ENCODE measurements at places on chromosomes 12 and 14.

GRCh38 chr14:102965282-102965681 lies 42.8 kb downstream of the AMN start:
- no peak for DNase-seq

DNA sequence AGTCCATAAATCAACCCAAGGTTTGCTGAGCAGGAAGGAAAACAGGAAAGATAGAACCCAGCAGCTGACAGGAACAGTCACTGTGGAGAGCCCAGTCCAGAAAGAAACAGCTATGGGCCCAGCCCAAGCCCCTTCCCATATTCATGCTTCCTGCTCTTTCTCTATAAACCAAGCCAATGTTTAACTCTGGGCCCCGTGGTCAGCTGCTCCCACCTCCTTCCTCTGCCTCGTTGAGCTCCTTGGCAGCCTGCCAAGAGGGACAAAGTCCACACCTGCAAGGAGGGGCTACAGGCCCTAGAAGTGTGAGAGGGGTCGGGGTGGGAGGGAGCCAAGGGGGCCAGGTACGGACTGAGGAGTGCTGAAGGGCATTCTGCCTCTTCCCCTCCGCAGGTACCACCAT lies 10.0 kb downstream of the SLC6A13 start:
- no peak for DNase-seq

GRCh38 chr14:23005451-23006187 lies 4.3 kb downstream of the C14orf93 start:
- no peak for DNase-seq

- DNase-seq = no peak
Observed at GRCh38 chr12:12810553-12811021, 2.6 kb upstream of the DDX47 start.

DNA sequence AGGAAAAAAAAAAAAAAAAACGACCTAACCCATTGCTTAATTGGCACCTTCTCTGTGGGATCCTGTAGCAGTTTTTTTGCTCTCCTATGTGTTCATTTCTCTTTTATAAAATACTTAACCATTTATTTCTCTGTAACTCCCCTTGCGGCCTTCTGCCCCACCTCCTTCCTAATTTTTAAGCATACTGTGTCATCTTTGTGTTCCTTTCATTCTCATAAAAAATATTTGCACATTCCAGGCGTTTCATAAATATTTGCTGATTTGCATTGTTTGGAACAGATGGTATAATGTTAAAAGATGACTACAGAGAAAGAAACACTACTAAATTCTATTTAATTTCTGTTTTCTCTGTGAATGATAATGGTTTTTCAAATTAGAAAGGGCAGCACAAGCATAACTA lies 77.9 kb downstream of the NPAS3 start:
- no peak for DNase-seq

DNA sequence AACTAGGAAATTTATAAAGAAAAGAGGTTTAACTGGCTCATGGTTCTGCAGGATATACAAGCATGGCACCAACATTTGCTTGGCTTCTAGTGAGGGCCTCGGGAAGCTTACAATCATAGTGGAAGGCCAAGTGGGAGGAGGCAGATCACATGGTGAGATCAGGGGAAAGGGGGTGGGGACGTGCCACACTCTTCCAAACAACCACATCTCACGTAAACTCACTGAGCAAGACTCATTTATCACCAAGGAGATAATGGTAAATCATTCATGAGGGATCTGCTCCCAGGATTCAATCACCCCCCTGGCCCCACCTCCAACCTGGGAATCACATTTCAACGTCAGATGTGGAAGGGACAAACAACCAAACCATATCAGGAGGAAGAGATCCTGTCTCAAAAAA lies 35.8 kb downstream of the NUMB start:
- no peak for DNase-seq

- no peak for DNase-seq
Observed at GRCh38 chr12:5201554-5202218, 158.0 kb downstream of the KCNA5 start.

DNA sequence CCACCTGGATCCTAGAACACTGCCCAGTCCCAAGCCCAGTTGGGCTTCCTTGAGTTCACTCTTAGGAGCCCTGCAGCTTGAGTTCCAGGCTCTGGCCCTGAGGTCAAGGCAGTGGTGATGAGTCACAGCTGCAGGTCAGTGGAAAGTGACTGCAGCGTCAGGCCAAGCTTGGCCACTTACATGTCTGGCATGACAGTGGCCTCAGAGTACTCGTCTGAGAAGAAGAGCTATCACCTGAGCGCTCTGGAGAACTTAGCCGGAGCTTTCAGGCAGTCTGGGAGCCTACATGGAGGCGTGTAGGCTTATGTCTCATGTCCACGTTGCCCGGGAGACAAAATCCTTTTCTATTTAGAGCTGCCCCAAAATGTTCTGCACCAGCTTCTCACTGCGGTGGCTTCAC lies 75.6 kb downstream of the ARL6IP4 start:
- DNase-seq = no peak

DNA sequence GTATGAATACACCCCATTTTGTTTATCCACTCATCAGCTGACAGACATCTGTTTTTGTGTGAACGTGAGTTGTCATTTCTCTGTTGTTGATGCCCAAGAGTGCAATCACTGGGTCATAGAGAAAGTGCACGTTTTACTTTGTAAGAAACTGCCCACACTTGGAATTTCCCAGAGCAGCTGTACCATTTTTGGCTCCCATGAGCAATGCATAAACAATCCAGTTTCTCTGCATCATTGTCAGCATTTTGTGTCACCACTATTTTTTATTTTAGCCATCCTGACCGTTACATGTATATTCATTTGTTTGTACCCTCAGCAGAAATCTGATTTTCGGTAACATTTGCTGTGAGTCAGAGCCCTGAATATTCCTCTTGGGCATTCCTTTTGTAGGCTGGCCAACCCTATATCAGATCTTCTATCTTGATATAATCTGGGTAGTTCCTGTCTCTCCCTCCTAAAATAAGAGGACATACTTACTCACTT lies 62.7 kb downstream of the RBM19 start:
- DNase-seq = no peak

DNA sequence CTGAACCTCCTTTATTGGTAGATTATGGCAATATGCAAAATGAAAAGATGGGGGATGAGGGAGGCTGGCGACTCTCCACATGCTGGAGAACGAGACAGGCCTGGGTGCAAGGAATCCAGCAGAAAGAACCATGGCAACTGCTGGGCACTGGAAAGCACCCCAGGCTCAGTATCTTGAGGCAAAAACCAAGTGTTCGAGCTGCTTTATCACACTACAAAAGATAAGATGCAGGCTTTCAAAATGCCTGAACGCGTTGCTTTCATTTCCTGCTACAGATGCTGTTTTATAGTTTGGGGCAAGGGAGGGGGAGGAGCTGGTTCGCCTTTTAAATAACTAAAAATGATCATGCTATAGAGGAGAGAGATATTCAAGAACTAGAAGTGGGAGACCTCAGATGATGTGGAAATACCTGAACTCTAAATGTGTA lies 38.9 kb downstream of the NIN start:
- no peak for DNase-seq

DNA sequence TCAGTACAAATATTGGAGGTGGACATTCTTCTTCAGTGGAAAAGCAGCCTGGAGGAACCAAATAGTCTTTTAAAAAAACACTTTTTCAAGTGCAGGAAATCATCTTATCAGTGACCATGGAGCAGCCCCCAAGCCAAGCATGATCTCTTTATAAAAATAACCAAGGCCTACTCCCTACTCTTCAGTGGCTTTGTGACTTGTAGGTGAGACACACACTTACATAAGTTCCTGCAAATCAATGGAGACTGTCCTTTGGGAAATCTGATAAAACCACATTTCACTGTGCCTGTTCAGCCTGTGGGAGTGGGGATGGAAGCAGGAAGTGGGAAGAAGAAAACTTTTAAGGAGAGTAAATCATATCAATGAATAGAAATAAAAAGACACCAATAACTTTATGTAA lies 56.3 kb downstream of the MBIP start:
- DNase-seq = no peak

- DNase-seq = no peak
Observed at GRCh38 chr14:50030036-50030435, 86.3 kb downstream of the VCPKMT start.

- no peak for DNase-seq
Observed at GRCh38 chr12:99558109-99558508, 89.4 kb upstream of the GARIN6 start.

GRCh38 chr12:28172434-28173030 lies 17.7 kb upstream of the CCDC91 start:
- no peak for DNase-seq

DNA sequence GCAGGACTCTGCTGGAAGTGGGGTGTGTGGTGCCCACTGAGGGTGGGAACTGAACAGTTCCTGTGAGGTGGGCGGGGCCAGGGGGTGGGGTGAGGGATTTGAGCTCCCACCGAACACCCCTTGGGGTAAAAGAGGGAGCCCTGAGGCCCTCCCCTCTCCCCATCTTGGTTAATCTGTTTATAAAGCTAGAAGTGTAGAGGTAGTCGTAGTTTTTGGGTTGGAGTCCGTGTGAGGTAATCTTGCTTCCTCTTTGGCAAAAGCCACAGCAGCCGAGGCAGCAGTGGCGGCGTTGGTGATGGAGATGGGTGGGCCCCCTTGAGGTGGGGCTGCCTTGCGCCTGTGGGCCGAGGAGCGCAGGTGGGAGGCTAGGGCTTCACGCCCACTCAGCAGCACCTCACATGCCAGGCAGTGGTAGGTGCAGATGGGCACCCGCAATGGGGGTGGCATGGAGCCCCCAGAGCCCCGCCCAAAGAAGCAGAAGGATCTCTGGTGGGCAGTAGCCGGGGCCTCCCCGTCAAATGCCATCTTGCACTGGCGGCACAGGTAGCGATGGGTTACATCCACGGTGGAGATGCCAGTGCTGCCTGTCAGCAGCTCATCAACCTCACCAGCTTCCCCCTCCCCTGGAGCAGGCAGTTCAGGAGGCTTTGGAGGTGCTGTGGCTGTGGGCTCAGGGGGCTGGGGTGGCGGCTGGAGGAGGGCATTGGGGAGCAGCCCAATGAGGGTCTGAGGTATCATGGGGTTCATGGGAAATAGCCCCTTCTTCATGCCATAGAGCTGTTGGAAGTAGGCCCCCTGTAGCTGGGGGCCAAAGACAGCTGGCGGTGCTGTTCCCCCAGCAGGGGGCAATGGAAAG lies 29.6 kb downstream of the ZFHX2 start:
- DNase-seq = no peak

GRCh38 chr12:50241178-50241577 lies 42.1 kb downstream of the LIMA1 start:
- DNase-seq = no peak

DNA sequence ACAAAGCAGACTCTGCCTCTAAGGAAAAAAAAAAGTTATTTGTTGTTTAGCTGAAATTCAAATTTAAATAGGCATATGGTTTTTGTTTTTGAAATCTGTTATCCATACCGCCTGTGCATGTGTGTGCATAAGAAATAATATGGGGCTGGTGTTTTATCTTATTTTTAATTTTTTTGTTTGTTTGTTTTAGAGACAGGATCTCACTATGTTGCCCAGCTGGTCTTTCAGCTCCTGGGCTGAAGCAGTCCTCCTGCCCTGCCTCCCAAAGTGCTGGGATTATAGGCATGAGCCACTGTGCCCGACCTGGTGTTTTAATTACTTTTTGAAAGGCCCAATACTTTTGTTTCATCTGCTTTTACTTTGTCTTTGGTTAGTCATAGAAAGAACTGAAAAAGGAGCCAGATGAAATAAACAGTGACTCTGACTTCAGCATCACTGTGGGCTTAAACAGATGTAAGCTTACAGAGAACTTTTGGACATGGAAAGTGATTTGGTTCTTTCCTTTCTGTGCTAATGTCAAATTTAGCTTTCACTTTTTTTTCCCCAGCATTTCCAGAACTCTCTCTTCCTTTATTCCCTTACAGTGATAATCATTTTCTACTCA lies 37.2 kb downstream of the SUPT16H start:
- DNase-seq = no peak

GRCh38 chr12:467591-467990 lies 7.9 kb downstream of the B4GALNT3 start:
- no peak for DNase-seq

GRCh38 chr12:53225635-53226424 lies 6.2 kb downstream of the RARG start:
- no peak for DNase-seq

- DNase-seq = no peak
Observed at GRCh38 chr12:40986001-40986400, 202.1 kb upstream of the PDZRN4 start.

- DNase-seq = no peak
Observed at GRCh38 chr12:93219947-93220346, 157.8 kb upstream of the NUDT4 start.

DNA sequence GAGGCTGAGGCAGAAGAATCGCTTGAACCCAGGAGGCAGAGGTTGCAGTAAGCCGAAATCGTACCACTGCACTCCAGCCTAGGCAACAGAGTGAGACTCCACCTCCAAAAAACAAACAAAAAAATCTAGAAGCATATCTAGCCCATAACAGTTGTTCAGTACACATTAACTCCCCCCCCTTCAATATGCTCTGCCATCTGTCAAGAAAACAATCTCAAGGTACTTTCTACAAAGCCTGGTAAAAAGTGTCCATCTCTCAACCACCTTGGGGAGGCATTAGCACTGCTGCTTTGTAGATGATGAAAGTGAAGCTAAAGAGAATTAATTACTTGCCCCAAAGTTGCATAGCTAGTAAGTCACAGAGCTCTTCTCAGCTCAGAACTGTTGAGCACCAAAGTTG lies 24.9 kb downstream of the LGALS3 start:
- DNase-seq = no peak

DNA sequence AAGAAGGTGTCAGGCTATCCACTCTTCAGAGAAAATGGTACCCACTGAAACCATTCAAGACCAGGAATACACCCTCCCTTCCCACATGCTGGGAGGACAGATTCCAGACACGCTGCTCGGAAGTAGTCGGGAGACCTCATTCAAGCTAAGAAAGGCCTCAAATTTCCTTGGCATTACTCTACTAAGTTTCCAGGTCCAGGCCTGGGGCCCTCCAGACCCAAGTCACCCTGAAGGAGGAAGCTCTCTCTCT lies 27.1 kb upstream of the RPLP0 start:
- no peak for DNase-seq

- no peak for DNase-seq
Observed at GRCh38 chr14:68306265-68306933, 486.5 kb downstream of the ZFP36L1 start.

Data from CD4-positive, alpha-beta T cell (primary cell).